ENCODE measurements at places on chromosomes 2 and 18.

GRCh38 chr2:149103081-149103620, 64.7 kb downstream of the LYPD6B start:
- DNase-seq: no peak

DNA sequence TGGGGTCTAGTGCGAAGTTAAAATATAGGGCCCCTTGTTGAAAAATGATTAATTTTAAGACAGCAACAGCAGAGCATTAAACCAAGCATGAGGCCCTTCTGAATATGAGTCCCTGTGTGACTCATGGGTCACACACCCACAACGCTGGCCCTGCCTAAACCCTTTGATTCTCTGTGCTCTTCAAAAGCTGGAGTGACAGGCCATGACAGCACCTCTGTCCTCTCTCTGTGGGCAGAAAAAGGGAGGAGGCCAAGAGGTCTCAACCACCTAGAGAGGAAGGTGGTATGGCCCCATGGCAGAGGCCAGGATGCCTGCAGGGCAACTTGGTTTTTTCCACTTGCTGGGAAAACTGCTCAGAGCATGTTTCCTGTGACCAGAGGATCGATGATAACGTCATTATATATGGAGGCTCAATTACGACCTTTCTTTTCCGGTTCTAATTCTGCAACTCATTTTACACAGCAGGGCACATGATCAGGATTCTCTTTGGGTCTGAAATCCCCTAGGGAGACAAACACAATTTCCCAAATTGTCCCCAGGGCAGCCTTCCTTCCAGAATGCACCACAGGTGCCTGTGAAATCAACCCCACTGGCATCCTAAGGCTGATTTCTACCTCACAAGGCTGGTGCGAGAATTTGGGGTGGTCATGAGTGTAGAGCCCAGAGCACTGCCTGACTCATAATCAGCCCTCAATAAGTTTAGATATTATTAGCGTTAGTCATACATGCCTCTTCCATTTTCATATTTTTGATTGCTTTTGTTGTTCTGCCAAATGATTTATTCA, 102.0 kb upstream of the PPP1CB start:
- DNase-seq: no peak

DNA sequence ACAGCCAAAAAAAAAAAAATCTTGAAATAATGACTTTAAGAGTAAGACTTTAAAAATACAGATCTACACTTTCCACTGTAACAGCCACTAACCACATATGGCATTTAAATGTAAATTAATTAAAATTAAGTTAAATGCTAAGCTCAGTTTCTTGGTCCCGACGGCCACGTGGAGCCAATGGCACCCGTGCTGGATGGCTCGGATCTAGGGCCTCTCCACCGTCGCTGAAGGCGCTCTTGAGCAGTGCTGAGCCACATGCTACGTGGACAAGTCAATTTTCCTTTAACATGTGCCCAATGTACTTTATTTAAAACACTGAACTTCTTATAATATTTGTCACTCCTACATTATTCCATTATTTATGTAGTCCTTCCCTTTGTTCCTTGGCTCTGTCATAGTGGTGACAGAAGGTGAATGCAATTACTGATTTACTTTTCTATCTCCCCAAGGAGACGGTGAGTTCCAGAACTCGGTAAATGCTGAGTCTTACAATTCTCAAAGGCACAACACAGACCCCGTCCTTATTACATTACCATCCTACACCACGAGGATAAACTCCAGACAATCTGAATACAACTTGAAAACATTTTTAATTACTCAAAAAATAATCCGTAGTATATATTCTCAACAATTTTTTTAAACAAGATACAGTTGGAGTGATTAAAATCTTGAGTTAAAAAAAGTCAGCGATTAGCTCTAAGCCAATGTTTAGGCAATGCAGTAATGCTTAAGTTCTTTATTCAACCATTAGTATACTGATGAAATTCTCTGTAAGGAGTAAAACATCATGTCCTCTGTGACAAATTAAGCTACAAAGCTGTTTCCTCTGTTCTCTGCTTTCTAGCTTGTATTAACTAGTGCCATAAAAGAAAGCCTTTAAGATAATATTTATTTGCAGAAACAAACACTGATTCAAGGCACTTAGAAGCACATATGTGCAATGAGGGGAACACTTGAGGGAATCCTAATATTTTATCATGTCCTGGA, 95.1 kb downstream of the AFF3 start:
- DNase-seq: no peak

DNA sequence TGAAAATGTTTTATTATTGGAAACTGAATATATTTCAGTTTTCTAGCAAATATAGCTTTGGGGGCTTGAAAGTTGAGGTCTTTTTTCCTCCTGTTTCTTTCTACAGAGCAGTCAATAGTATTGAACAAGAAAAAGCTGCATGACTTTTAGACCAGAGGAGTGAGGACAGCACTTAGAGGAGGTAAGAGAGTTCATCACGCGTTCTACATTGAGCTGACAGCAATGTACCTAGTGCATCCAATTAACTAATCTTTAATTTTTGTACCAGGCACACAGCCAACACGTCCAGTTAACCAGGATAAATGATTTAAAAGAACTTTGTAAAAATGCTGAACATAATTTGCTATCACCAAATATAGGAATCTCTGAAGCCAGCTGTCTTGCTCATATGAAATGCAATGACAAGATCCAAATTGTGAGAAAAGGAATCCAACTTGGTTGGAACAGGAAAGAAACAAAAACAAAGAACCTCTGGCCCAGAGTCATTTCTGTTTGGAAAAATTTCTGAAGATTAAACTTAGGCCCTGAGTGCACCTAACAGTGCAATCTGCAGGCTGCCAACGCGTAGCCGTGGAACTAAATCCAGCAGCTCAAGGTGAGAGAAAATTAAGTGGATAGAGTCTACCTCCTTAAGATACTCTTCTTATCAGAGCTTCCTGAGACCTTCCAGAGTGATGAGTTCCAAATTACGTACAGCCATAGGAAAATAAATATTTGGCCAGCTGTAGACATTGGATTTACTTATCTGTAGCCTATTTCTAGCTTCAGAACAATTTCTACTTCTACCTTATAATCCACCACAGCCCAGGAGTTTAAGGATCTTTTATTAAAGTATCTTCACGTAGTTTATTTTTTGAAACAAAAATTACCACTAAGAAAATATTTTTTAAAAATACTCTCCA, 20.6 kb upstream of the SPTBN1 start:
- DNase-seq: no peak

GRCh38 chr2:120917886-120918285, 182.2 kb downstream of the GLI2 start:
- DNase-seq: no peak

GRCh38 chr2:177900082-177900481, 172.5 kb downstream of the PDE11A start:
- DNase-seq: no peak

- no peak for DNase-seq
Observed at GRCh38 chr18:57837917-57838548, 34.9 kb upstream of the ATP8B1 start.

GRCh38 chr2:107584577-107584976, 242.1 kb upstream of the RGPD4 start:
- no peak for DNase-seq

GRCh38 chr2:235670974-235671787, 177.3 kb downstream of the AGAP1 start:
- DNase-seq: no peak

DNA sequence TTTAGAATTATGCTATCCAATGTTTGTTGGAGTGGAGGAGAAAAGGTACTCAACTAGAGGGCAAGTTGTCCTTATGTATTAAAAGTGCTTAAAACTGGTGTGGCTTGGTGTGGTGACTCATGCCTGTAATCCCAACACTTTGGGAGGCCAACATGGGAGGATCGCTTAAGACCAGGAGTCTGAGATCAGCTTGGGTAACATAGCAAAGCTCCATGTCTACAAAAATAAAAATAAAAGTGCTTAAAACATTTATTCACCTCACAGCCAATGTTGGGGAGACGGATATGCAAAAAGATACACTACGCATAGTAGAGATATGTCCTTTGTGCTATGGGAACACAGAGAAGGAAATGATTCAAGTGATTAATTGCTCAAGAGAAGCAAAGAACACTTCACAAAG, 19.3 kb upstream of the TNFAIP6 start:
- no peak for DNase-seq

GRCh38 chr2:85536479-85536878, 2.5 kb upstream of the MAT2A start:
- DNase-seq: peak; percentile 50

DNA sequence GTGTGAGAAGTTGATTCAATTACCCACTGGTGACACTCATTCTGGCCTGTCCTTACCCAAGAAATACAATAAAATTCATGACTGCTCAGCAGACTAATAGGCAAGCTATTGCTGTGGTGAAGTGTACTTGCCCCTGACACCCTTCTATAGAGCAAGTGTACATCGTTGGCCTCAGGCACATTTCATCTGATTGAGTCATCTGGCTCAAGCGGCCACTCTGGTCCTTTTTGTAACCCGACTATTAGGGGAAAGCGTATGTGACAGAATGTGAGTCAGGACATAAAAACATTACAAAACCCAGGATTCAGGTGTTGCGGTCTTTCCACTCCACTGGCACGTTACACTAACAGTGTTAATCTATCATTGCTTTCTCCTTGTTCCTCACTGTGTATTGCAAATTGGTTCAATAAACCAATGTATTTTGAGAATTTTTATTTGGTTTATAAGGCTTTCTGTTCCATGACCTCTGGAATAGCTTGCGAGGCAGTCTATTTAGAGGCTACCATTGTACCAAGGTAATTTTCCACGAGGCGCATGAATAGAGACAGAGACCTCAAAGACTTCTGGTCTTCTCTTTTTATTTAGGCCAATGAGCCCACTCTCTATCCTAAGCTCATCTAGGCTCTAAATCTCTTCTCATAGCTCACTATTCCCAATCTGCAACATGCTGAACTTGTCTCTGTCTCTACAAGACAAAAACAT, 10.2 kb upstream of the TTC32 start:
- peak; percentile 59 for DNase-seq

- DNase-seq: no peak
Observed at GRCh38 chr18:63346480-63347183, 20.4 kb downstream of the KDSR start.

DNA sequence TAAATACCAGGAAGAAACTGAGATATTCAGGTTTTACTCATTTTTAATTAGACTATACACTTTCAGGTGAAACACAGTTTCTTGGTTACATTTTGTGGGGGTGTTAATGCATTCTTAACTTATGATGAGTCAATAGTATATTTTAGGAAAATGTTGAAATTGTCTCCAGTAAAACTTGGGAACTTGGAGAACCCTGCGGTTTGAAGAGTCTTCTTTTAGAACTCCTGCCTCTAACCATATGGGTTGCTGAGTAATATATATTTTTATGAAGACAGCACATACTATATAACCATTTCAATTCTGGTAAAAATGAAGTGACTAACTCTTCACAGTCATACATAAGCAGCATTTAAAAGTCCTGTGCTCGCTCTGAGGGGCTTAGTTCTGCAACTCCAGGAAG, 308.2 kb upstream of the LRATD1 start:
- DNase-seq: no peak

- DNase-seq: no peak
Observed at GRCh38 chr2:239015901-239016675, 168.2 kb downstream of the TWIST2 start.

DNA sequence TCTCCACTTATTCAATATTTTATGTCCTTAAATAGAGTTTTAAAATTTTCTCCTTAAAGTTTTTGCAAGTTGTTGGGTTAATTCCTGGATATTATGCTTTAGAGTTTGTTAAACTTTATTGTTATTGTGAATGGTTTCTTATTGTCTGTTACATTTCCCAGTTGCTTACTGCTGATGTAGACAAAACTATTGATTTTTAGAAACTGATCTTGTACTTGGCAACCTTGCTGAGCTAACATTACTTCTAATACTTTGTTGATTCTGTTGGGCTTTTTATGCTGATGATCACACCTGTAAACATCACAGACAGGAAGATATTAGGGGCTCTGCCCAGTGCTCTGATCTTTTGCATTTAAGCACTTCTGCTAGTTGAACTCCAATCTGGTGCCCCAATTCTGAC, 2.8 kb upstream of the CLIP4 start:
- DNase-seq: no peak

GRCh38 chr2:172849519-172850217, 114.0 kb downstream of the RAPGEF4 start:
- DNase-seq: no peak

GRCh38 chr18:13186687-13187086, 31.9 kb upstream of the LDLRAD4 start:
- DNase-seq: no peak

DNA sequence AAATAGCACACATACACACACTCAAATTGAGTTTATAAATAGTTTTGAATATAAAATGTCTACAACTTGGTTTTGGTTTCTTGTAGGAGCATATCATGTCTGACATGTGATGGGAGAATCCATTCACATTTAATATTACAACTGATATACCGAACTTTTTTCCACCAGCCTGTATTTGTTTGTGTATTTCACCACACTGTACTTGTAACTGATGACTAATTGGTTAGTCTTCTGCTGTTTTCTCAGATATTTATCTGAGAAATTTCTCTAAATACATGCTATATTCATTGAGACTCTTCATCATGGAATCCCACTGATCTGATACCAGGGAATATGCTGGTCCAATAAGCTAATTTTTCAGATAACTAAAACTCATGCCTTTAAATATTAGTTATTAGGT, 56.3 kb upstream of the UBXN4 start:
- no peak for DNase-seq

DNA sequence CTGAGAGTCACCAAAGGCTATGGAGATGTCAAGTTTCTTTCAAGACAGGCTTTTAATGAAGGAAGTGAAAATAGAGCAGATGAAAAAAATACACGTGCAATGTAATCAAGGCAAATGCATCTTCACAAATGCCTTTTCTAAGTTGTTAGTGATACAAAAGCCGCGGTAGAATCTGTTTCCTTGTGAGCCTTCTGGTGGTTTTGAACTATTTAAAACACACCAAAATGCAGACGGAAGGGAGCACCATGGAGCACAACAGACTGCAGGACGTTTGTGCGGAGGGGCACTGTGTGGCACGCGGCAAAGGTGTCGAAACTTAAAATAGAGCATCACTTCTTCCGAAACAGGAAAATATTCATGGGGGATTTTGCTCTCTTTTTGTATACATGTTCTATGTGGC, 65.0 kb upstream of the BOD1L2 start:
- no peak for DNase-seq
